ENCODE measurements at places on chromosomes 11 and 22.
A peak's percentile ranks its signal among the peaks of the same experiment; 100 is the strongest.

DNA sequence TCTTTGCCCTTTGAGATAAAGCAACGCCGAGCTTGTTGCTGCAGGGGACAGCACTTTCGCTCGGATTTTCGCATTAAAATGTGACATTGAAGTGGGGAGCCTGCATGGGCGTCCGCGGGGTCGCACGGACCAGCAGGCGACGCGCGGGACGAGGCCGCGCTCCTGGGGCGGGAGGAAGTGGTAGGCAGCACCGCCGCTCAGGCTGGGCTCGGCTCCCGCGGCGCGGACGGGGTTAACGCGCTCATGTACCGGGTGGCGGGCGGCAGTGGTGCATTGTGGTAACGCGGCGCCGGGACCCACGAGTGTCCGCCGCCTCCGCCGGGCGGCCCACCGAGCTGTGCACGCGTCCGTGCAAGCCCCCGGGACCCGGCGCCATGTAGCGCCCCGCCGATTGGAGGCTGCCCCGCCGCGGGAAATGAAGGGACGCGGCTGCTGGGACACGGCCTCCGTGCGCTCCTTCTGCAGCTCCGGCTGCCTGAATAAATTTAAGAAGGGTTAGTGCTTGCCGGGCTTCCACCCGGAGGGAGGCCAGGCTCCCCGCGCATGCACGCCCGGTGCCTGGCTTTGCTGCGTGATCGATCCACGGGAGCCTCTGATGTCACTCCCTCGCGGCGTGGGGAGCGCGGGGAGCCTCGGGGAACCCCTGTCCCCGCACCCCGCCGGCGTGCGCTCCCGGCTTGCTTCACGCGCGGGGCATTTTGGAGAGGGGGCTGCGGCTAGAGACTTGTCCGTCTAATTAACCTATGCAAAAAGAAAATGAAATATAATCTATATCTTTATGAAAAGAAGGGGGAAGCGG lies 127.7 kb downstream of the OSBP2 start:
- DNase-seq: no peak

GRCh38 chr22:46062971-46063631 lies 86.1 kb upstream of the WNT7B start:
- no peak for DNase-seq

DNA sequence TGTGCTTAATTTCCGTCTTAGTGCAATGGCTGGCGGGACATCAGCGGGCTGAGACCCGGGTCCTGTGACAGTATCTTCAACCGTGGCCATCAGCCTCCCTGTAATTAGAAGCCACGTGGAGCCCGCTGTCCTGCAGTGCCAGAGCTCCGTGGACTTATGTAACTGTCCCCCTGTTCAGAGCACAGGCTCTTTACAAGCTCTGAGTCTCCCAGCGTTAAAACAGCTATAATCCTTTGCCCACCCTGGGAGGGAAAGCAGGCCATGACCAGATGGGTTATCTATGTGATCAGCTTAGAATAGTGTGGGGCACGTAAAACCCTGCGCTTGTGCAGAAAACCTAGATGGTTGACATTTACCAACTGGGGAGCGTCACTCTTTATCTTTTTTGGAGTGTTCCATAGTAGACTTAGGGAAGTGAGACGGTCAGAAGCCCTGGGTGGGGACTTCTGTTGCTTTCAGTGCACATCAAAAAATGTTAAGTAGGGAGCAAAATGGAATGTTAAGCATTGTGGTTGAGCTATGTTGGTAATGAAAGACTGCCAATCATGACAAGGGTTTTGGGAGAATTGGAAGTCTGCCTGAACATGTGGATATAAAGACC lies 103.5 kb upstream of the CADM1 start:
- DNase-seq: no peak

GRCh38 chr22:49885881-49886280 lies 32.2 kb downstream of the ZBED4 start:
- no peak for DNase-seq

GRCh38 chr11:7319501-7319900 lies 67.8 kb downstream of the SYT9 start:
- no peak for DNase-seq

DNA sequence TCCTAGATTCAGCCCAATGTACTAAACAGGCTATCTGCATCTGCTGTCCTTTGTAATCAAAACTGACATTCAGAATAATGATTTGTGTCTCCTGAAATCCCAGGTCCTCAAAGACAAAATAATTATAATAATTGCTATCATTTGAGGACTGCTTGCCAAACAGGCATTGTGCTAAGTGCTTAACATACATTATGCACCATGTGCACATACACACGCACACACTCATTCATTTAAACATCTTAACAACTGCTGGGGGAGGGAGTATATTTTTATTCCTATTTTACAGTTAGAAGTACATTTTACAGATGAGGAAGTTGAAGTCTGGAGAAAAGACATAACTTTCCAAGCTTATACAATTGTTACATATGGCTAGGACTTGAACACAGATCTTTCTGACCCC lies 308.0 kb upstream of the ZC3H12C start:
- no peak for DNase-seq

- DNase-seq: no peak
These were observed 96.0 kb upstream of the ARHGAP20 start for GRCh38 chr11:110808248-110808647.

GRCh38 chr11:19290356-19290755 lies 49.6 kb upstream of the E2F8 start:
- DNase-seq: no peak

- no peak for DNase-seq
These were observed 58.8 kb downstream of the ISX start for GRCh38 chr22:35124691-35125219.

DNA sequence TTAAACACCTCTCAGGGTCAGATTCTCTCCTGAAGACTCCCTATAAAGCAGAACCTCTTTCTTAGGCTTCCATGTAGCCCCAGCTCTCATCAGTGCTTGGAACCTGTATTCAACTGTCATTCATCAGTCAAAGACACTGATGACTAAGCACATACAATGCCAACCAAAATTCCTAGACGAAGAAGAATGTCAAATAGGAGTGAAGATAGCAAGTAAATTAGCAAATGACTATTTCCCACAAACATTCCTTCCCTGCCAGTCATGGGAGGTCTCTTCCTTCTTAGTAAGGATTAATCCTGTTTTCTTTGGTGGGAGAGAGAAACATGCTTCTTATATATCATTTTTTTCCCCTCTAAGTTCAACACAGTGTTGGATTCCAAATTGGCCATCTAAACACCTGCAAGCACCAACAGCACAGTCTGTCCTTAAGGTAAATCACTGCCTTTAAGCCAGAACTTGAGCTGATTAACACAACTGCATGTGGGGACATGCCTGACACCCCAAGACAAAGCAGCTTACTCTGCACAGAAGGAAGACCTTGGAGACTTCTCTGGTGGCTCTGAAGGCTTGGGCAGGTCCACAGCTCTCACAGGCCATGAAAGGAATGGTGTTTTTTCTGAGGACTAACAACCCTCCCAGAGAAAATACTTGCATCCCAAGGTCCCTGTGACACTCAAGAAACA lies 47.5 kb upstream of the ME3 start:
- DNase-seq: no peak

GRCh38 chr11:15906481-15907035 lies 449.8 kb downstream of the SOX6 start:
- no peak for DNase-seq

- no peak for DNase-seq
These were observed 21.4 kb downstream of the CHID1 start for GRCh38 chr11:889257-889656.

- no peak for DNase-seq
These were observed 1117.3 kb downstream of the BRD1 start for GRCh38 chr22:48710410-48710809.

- DNase-seq: no peak
These were observed 2.0 kb downstream of the OVOL1 start for GRCh38 chr11:65788821-65789220.

- DNase-seq: no peak
These were observed 12.5 kb upstream of the MYRF start for GRCh38 chr11:61739966-61740365.

GRCh38 chr11:1042626-1043562 lies 6.4 kb upstream of the MUC6 start:
- no peak for DNase-seq

GRCh38 chr22:31345331-31346254 lies 553 bp downstream of the PATZ1 start:
- DNase-seq: peak; percentile 81

GRCh38 chr11:57458410-57459163 lies 1.7 kb upstream of the RTN4RL2 start:
- peak; percentile 61 for DNase-seq

DNA sequence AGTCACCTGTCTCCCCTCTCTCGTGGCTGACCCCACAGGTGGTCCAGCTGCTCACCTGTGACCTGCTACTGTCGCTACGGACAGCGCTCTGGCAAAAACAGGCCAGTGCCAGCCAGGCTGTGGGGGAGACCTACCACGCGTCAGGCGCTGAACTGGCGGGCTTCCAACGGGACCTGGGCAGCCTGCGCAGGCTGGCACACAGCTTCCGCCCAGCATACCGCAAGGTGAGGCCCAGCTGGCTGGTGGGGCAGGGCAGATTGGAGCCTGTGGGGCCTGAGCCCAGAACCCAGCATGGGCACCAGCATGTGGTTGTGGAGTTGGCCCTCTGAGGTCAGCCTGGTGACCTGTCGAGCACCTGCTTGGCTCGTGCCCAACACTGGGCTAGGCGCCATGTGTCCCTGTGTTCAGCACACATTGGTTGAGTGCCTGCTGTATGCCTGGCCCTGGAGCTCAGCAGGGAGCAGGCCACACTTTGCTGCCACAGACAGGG lies 11.9 kb downstream of the SHISA8 start:
- no peak for DNase-seq

DNA sequence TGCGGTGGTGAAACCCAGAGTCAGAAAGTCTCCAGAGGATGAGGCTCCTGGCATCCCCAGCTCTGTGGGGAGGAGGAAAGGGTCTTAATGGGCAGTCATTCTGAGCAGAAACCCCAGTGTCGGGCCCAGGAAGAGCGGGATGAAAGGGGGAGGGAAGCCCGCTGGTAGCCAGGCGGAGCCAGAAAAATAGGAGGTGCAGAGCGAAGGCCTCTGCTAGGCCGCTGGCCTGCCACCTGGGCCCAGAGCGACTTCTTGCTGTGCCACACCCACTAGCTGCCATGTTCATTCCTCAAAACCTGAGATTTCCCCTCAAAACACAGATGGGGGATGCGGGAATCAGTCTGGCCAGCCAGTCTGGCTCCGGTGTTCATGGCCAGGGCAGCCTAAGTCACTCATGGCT lies 650 bp upstream of the POU2AF3 start:
- DNase-seq: no peak

DNA sequence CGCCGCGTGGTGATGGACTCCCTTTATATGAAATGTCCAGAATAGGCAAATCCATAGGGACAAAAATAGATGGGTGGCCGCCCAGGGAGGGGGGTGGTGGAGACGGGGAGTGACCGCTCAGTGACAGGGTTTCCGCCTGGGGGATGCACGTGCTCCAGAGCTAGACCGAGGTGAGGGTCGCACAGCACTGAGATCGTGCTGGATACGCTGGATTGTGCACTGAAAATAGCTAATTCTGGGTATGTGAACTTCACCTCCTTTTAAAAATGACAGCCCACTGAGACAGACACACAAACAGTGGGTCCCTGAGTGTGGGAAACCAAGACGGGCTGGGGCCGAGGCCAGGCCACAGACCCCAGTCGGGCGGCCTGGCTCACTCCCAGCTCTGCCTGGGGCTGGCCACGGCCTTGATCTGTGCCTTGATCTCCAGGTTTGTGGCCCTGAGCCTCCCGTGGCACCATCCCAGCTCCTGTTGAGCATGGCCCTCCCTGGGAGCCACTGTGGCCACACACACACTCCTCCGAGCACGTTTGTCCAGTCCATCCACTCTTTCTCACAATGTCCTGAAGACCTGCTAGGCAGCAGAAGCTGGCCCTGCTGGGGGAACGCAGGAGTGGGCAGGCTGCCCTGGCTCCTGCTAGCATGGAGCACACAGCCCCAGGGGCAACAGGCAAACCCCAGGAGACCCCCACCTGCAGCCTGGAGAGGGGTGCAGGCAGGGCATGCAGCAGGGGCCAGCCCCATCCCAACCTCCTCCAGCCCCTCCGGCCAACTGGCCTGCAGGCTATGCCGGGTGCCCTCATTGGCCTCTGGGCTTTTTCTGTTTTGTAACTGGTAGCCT lies 41.0 kb upstream of the TH start:
- DNase-seq: no peak

DNA sequence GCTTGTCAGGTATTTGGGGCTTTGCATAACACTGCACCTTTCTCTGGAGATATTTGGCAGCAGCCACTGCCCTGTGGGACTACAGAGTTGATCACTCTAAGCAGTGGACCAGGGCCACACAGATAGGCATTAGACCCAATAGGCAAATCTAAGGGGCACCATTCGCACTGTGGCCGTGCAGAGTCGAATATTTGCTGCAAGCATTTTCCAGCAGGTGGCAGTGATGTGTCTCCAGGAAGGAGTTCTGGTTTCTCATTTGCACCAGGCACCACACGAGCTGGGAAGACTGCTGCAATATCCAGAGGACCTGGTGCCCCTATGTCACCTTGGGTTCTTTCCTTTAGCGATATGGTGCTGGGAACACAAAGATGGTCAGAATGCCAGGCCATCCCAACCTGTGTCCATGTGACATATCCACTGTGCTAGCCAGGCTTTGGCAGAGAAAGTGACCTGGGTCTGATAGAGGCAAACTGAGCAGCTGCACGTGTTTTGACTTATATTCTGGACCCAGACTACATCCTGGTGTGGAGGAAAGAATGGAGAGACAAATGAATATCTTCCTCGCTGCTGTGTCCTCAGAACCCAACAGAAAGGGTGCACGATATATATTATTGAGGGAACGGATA lies 318.7 kb downstream of the BUD13 start:
- no peak for DNase-seq

Data from stimulated activated CD4-positive, alpha-beta T cell treated with anti-CD3 and anti-CD28 coated beads, Interleukin-15, amount 100 ng/mL, for 1 hour (primary cell).